KG1 (cell line): ENCODE measurements at places on chromosomes 7 and 10.

DNA sequence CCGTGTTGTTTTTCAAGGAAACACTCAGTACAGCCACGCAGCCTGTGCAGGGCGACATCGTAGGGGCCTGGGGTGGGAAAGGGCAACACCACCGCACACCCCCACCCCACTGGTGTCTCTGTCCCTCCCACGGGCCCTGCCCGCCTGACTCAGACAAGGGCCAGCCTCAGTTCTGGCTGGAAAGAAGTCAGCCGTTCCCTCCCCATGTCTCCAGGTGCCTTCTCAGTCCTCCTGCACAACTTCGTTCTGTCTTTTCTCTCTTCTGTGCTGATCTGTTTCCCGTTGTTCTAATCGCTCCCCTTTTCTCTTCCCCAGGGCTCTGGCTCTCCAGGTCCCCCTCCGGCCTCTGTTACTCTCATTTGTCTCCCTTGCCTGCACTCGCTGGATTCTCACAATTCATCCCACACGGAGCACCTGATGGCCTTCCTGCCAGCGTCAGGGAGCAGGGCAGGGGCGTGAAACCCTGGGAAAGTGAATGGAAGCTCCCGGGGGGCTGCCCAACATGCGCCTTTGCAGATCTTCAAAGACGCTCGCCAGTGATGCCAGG lies 97.7 kb downstream of the WDR37 start:
- no peak for DNase-seq

GRCh38 chr10:78209970-78210369 lies 176.3 kb downstream of the RPS24 start:
- DNase-seq, result no peak

GRCh38 chr10:4670737-4671136 lies 155.3 kb upstream of the AKR1E2 start:
- DNase-seq, result no peak

GRCh38 chr10:112497347-112497950 lies 50.4 kb downstream of the VTI1A start:
- no peak for DNase-seq

GRCh38 chr10:103443475-103444185 lies 8.5 kb downstream of the CALHM2 start:
- DNase-seq, result no peak

- DNase-seq, result no peak
Observed at GRCh38 chr7:44183386-44183785, 5.9 kb downstream of the GCK start.

DNA sequence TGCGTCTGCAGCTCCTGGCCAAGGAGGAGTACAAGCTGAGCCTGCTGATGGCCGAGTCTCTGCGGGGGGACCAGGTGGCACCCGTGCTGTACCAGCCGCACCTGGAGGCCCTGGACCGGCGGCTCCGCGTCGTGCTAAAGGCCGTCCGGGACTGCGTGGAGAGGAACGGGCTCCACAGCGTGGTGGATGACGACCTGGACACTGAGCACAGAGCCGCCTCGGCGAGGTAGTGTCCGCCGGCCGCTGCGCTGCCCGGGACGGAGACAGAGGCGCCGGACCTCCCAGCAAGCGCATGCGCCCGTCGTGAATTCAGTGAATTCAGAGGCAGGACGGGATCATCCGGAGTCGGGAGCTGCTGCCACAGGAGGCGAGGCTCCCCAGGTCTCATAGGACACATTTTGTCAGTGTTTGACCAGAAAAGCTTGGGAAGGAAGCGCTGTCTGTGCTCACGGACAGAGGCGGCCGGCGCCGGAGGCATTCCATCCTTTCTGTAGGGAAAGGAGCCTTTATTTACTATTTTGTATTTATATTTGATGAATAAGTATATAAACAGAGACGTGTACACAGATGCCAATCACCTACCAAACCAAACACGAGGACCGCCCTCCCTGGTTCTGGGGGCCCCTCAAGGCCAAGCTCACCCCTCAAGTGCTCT lies 30.1 kb upstream of the FOXL3 start:
- no peak for DNase-seq

DNA sequence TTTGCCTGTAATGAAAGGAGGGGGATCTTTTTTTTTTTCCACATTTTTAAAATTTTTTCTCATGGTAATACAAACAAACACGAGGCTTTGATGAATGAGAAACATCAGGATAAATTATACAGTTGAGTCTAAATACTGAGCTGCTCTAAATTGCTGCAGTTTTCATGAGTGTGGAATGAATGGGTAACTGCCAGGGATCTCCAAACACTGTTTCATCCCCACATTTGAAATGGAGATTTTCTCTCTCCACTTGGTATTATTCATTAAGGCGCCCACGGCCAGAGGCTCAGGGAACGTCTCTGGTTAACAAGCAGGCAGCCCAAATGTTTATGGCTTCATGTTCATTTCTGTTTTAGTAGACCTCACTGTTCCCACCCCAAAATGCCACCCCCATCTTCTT lies 717.1 kb downstream of the GRID1 start:
- no peak for DNase-seq

- no peak for DNase-seq
Observed at GRCh38 chr7:116142850-116143249, 67.5 kb upstream of the TES start.

DNA sequence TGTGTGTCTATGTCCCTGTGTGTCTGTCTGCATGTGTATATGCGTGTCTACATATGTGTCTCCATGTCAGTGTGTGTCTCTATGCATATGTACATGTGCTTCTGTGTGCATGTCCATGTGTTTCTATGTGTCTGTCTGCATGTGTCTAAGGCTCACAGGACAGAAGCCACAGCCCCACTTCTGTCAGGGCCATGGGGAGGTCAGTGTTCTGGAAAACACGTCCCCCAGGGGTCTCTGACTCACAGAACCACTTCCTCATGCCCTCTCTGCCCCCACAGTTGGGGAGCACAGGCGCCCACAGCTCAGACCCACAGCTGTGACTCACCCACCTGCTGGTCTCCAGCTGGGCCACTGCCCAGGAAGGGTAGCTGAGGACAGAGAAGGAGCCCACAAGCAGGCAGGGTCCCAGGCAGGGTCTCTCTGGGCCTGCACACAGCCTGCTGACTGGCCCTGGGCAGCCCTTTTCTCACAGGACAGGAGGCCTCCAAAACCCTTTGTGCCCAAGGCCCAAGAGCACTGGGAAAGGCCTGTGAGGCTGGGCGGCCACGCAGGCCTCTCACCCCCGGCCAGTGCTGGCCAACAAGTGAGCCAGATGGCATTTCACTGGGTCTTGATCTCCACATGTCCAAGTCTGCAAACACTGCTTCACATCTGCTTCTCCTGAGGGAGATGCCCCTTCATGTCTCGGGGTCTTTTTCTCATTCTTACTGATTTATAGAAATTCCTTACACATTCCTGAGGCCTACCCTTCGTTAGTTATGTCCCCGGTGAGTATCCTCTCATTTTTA lies 102.9 kb upstream of the FAM20C start:
- DNase-seq, result peak; percentile 57

- DNase-seq, result no peak
Observed at GRCh38 chr10:34628174-34628796, 186.8 kb downstream of the PARD3 start.

DNA sequence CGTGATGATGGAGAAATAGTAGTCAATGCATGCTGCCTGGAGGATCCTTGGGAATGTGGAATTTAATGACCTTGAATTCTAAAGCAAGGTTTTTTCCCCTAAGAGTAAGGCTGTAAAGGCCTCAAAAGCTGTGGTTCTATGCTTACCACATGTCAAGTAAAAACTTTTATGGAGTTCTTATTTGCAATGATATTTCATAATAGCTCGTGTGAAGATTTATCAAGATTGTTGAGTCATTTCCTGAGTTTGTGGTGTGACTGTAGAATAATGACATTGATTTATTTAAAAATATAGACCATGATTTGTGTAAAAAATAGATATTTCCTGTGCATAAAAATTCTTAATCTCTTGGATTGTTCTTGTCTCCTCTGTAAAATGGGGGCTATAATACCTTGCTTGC lies 67.5 kb upstream of the SORCS1 start:
- DNase-seq, result no peak

DNA sequence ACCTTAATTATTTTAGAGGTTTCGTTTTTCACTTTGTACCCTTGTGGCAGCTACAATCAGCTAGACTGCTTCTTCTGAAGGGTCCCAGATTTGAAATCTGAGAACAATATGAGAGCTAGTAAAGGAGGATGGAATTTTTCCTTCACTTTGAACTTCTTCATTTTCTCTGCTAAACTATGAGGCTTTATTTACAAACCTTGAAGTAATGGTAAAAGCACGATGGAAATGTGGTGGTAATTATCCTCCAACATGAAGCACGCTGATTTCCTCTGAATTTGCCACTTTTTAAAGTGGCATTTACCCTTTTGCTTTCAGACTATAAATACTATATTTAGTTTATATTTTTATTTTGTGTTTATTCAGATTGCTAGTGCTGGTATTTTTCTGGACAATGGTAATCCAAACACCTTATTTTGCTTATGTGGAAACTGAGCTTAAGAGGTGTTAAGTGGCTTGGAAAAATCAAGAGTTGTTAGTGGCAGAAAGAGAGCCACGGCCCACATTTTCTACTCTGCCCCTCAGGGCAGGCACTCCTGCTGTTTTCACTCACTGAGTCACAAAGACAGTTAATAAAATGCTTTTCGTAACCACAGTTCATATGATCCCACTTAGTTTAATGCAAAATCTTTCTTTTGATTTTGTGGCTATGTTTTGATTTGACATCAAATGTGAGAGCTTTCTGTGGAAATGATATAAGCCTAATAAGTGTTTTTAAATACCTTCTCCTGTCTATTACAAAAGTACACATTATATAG lies 2.7 kb downstream of the SSMEM1 start:
- DNase-seq, result no peak

DNA sequence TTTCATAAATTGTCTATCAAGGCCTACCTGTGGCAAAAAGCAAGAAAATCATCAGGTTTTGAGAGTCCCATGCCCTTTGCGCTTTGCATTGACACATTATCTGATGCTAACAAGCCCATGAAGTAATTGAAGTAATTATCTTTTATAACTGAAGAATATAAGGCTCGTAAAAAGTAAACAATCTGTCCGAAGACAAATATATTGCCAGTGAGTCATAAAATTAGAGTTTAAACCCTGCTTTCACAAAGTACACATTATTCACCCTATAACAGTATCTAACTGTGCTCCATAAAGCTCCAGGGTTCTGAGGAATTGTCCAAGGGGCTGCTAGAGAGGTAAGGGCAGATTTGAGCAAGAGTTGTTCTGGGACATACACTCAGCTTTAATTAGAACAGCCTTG lies 102.3 kb upstream of the PPP1R3A start:
- no peak for DNase-seq

GRCh38 chr7:148060724-148061123 lies 529.8 kb upstream of the C7orf33 start:
- no peak for DNase-seq

GRCh38 chr7:116837586-116837985 lies 24.8 kb upstream of the CAPZA2 start:
- DNase-seq, result no peak

DNA sequence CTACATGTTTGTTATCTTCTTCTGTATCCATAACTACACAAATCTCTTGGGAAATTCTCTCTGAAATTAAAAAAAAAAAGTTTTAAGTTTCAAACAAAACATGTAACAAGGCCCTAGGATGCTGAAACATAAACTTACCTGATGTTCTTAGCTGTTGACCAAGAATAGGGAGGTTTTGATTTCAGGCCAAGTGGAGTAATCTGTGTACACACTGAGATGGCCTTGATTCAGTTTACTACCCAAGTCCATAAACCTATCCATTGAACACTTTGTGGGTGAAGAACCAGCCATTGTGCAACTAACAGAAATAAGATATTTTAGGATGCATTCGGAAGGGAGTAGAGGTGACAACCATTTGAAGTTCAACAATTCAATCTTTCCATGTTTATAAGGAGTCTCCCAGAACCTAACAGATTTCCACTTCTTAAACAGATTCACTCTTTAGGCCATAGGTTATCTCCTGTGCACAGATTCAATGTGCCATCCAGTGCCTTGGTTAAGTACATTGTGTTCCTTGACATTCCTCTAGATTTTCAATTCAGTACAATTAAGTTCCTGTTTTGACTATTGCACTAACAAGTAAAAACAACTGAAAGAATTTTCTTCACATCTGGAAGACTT lies 143.1 kb downstream of the CRPPA start:
- no peak for DNase-seq

GRCh38 chr7:1762238-1762945 lies 92.3 kb downstream of the ELFN1 start:
- no peak for DNase-seq

GRCh38 chr10:133022776-133023100 lies 65.0 kb upstream of the ADGRA1 start:
- no peak for DNase-seq

DNA sequence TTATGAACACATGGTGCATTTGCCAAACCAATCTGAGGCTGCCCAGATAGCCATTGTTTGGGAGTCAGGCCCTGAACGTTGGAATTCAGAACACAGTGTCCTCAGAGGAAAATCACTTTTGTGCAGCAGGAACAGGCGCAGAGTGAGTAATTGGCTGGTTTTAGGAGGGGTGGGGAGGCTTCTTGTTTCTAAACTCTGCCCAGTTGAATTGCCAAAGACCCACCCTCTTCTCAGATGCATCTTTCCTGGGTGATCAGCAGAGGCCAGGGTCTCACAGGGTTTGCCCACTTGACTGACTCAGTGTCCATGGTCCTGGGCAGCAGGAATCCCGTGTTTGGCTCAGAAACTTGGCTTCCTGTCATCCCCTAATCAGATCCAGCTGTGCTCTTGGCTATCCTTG lies 24.3 kb downstream of the PRLHR start:
- DNase-seq, result no peak

GRCh38 chr10:107118866-107119265 lies 45.6 kb downstream of the SORCS1 start:
- no peak for DNase-seq

DNA sequence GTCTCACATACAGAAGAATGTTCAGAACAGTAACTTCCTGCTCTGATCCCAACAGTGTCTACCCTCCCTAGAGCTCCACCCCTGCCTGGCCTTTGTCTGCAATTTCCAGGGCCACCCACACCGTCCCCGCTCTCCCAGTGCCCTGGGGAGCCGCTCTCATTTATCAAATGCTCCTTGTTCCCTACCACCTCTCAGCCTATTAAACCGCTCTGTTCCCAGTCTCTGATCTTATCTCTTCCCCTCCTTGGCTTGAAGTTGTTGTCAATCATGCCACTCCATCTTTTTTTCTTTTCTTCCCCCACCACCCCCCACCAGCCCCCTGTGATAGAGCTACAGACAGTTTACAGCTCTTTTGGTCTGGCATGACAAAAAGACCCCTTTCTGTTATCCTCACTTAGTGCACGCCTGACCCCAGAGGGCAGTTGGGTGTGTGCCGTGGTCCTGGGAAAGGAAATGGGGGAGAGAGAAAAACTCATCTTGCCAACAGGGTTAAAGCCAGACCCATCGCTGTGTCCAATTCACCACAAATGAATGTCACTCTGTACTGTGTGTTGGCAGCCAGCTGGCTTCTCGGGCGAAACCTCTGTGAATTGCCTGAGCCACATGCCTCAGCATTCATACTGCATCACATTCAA lies 28.8 kb upstream of the HECTD2 start:
- DNase-seq, result no peak

- no peak for DNase-seq
Observed at GRCh38 chr7:75993689-75994387, 557 bp downstream of the TMEM120A start.

GRCh38 chr10:28558186-28558585 lies 25.3 kb downstream of the WAC start:
- DNase-seq, result no peak
